ENCODE measurements at places on chromosomes 16 and 17.

DNA sequence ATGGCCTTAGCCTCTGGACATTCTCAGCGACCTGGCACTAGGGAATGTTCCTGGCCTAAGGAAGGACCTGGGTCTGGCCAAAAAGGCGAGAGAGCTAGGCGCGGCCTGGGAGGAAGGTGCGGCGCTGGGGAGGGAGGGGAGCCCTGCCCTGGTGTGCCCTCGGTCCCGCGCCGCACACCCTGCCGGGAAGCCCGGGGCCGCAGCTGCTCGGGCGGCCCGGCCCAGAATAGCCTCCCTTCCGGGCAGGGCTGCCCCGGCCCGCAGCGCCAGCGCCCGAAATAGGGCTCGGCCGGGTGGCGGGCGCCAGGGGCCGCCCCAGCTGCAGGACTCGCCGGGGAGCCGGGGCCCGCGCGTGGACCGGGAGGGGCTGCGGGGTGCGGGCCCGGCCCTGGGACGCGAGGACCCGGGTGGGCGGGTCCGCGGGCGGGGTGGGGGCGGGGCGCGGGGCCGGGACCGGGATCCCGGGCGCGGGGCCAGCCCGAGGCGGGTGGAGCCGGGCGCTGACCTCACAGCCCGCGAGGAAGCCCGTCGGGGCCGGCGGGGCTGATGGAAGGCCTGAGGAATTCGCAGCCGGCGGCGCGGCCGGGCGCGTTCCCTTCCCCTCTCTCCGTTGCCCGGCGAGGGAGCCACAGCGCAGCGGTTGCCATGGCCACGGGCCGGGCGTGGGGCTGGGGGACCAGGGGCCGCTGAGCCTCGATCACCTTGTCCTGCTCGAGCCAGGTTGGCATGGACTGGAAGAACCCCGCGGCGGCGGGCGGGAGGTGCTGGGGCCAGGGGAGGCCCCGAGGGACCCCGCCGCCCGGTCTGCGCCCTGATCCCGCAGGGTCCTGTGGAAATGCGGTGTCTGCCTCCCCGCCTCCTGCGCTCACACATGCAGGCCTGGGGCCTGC lies 18.1 kb downstream of the SOCS3 start:
- DNase-seq: no peak

GRCh38 chr16:58056580-58056979 lies 31.0 kb downstream of the MMP15 start:
- no peak for DNase-seq

- DNase-seq: no peak
These were observed 16.3 kb downstream of the PRPSAP1 start for GRCh38 chr17:76337413-76337777.

DNA sequence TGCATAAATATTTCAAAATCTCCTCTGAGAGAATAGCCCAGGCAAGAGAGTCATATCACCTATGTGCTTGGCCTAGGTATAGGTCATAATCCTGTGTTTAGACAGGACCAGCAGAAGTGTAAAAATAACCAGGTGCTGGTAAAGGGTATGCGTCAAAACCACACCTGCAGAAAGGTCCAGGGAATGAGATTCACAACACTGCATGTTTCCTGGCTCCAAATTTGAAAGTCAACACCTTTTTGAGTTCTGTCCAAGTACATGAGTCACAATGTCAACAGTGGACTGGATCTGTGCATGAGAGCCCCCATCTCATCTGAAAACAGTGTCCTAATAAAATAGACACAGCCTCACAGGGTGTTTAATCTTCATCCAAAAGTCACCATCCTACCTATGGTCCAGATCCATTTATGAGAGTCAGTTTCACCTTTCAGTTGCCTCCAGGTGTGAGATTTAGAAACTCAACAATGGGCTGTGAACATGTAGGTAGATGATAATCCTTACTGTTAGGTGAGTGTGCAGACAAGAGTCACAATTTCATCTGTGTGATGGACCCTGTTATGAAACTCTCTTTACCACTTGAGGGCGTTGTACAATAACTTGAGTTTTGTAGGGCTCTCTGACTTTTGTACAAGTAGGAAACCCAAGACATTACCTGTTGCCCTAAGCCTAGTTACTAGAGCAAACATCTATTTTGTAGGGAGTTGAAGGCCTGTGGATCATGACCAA lies 2100.7 kb downstream of the TP53TG3F start:
- DNase-seq: no peak

DNA sequence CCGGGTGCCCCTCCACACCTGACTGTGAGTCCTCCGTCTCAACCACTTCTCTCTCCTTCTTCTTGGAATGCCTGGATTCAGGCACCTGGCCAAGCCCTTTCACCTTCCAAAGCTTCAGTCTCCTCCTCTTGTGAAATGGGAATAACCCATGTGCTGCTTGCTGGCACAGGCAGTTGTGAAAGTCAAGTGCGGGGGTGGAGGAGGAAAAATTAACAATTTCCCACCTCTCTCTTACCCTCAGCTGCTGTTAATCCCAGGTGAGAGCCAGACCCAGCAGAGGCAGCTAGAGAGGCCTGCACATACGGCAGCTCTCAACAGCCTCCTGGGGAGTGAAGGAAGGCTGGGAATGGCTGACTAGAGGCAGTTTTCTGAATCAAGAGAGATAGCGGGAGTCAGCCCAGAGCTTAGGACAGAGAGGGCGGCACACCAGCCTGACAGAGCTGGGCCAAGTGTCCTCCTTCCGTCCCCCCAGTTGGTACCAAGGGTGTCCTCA lies 77.9 kb upstream of the LGALS9 start:
- no peak for DNase-seq

- no peak for DNase-seq
These were observed 167.3 kb upstream of the CDH5 start for GRCh38 chr16:66199189-66199588.

- DNase-seq: no peak
These were observed 103.4 kb downstream of the VPS53 start for GRCh38 chr17:611202-611601.

DNA sequence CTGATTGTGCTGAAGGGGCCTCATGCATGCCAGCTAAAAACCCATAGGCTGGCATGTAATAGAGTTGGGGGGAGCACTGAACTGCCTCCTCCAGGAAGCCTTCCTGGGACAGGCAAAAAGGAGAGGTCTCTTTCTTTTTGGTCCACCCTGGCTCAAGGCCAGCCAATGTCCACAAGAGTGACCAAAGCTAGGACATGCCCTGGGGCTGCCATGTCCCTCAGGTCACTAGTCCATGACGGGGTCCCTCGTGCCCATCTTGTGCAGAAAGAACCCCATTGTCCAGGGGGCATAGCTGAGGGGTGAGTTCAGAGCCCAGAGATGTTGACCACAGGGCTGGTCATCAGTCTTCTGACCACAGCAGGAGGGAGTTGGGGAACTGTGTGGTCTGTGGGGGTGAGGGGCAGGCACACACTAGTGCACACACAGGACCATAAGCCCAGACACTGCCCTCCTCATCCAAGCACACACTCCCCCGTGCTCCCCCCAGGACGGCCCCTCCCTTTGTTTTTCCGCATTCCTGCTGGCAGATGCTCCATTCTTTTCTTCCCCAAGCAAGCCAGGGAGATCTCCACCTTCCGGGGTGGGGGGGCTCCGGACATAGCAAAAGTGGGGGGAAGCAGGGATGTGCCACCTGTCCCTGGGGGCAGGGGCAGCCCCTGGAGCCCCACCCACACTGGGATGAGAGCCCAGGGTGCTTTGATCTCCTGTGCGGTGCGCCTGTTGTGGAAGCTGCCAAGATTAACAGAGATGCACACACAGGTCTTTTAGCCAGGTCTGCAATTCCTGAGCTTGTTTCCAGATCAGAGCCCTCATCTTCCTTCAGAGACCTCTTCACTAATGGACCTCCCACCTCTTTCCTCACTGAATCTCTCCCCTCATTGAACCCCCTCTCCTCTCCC lies 25.2 kb upstream of the PHB1 start:
- no peak for DNase-seq

DNA sequence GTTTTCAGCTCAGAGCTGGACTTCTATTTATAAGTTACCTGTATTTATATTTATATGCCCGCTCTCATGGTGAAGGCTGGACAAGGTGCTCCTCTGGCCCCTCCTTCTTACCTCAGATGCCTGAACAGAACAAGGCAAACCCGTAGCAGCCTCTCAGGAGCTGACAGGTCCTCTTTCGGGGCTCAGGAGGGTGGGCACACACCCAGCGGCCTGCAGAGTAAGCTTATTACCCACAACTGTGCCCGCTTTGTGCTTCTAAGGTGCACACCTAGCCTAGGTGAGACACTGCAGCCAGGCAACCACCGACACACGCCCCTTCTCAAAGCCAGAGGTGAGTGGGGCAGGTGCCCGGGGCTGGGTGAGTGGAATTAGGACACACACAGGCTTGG lies 5.3 kb downstream of the NKIRAS2 start:
- DNase-seq: no peak

GRCh38 chr17:1577583-1578013 lies 15.0 kb upstream of the PITPNA start:
- no peak for DNase-seq

DNA sequence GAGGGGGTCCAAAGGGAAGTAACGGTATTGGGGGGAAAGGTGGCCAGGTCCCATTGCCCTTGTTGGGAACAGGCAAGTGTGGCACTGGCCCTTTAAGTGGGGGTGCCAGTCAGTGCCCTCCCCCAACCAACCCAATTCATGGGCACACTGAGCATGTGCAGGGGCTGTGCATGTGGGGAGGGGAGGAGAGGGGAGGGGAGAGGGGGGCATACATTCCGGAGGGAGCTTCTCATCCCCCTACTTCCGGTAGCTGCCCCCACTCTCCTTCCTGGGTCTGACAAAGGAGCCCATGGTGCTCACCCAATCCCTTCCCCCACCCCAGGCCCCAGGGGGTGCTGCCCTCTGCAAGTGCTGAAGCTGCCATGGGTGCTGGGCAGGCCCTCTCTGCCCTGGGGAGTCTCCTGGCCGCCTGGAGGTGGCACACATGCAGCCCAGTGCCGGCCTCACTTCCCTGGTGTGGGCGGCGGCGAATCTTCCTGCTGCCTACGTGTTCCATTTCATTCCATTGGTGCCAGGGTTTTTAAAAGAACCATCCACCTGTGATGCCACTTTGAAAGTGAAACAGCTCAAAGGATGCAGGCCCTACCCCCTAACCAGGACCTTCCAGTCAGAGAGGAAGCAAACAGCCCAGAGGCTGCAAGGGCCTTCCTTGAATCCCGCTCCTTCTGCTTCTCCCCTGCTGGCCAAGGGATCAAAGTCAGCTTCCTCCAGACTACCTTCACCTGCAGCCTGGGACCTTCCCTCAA lies 11.0 kb downstream of the HEXIM2 start:
- DNase-seq: no peak

- no peak for DNase-seq
These were observed 165.9 kb upstream of the CHMP6 start for GRCh38 chr17:80825471-80826345.

DNA sequence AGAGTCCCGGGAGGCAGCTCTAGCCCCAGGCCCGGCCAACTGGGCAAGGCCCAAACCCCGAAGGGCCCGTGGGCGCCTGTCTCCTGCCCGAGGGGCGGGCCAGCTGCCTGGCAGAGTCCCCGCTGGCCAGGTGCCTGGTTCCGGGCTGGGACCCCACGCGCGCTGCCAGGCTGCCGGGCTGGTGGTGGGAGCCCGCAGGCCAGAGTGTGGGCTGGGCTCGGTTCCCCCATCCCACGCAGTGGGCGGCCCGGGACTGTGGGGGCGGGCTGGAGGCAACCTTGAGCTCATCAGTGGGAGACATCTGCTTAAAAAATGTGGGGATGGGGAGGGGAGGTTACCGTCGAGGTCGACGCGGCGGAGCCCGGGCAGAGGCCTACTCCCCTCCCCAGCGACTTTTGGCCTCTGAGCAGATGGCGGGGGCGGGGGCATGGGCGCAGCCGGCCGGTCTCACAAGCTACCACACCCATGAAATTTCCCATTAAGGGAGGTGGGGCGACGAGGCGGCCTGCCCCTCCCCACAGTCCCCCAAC lies 176.4 kb upstream of the GSE1 start:
- peak; percentile 86 for DNase-seq

DNA sequence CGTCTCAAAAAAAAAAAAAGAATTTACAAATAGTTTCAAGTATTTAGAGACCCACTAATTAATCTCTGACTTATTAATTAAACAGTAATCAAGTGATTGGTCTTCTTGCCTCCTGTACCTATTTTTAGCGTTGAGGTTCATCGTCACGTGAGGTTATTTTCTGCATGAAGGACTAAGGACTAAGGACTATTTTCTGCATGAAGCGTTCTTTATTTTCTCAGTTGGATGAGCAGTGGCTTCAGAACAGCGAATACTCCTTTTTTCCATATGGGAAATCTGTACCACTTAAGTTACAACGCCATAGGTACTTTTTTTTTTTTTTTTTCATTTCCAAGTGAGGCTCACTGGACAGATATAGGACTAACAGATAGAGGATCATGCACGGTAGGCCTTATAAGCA lies 224.9 kb downstream of the CNTNAP4 start:
- DNase-seq: no peak

DNA sequence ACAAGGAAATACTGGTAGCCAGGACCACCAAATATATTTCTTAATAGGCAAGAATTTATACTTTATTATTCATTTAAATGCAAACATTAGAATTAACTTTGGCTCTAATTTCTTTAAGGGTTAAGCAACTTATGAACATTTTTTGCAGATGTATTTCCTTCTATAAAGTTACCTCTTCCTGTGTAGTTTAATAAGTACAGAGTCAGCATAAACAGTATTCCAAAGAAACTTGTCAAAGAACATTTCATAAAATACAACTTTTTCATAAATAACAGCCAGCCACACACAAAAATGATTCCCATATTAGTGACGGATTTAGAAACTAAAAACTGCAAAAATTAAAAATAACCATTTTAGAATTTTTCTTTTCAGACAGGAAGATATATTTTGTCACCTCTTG lies 723.2 kb downstream of the KCNJ2 start:
- DNase-seq: no peak

DNA sequence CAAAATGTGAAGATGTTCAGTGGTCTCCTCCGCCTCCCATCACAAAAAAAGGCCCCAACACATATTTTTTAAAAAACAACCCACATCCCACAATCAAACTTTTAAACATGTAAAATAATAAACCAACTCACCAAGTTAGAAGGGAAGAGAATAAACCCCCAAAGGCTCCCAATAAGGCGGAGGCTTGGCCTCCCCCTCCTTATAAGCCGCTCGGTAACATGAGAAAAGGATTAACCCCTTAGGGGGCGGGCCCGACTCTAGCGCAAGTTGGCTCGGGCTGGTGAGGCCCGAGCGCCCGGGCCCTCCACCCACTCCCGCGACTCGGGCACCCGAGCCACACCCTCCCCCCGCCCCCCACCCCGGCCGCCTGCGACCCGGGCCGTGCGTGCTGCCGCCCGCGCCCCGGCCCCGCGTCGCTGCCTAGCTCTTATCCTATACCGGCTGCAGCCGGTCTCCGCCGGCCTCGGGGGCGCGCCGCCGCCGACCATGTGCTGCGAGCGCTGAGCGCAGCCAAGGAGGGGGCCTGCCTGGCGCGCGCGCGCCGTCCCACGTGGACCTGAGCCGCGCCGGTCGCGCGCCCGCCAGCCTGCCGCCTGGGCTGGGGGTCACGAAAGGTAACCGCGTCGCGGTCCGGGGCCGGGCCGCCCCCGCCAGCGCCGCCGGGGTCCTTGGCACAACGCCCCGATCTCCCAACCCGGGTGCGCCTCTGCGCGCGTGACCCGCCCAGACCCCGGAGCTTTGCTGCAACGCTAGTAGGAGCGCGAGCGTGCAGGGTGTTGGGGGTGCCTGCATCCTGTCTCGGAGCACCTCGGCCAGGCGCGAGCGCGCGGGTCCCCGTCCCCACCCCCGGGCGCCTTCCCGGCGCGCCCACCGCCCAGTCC lies at the start of the genes ARSG and SLC16A6:
ARSG (plus strand) TSS at position 541 of the 881 bp plus-strand sequence. CDS start 15,999 bp downstream, outside the sequence.
SLC16A6 (minus strand) TSS at position 173 of the 881 bp plus-strand sequence. CDS start 12,807 bp downstream, outside the sequence.
- DNase-seq: peak; percentile 54

- no peak for DNase-seq
These were observed 34.7 kb upstream of the CES5A start for GRCh38 chr16:55909876-55910275.

GRCh38 chr16:67694611-67695010 lies 24.5 kb downstream of the GFOD2 start:
- no peak for DNase-seq

- DNase-seq: peak; percentile 13
These were observed 18.9 kb upstream of the P2RX1 start for GRCh38 chr17:3935140-3935542.

All from NCI-H446 treated with DMSO at 0.1 percent for 48 hours (cell line).